Thoracic aorta (tissue), 2 donors: ENCODE measurements at places on chromosomes 4 and X. TPM values are rescaled to one million over a fixed set of nuclear protein-coding genes. Genes with fewer than 3 reads are reported as not detected.

DNA sequence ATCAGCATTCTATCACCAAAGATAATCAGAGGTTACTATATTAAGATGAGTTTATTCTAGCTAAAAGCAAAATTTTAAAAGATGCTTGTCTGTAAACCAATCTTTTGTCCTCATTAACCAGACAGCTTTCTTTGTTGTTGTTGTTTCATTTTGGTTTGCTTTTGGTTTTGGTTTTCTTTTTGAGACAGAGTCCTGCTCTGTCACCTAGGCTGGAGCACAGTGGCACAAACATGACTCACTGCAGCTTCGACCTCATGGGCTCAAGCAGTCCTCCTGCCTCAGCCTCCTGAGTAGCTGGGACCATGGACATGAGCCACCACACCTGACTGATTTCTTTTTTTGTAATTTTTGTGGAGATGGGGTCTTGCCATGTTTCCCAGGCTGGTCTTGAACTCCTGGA is 102.9 kb downstream of the COX18 start:
- H3K27ac ChIP-seq, result no peak overlapping the region

- H3K4me3 ChIP-seq, result no peak overlapping the region
- no peak for DNase-seq
- H3K27ac ChIP-seq, result no peak overlapping the region
These were observed 28.1 kb upstream of the HPRT1 start for GRCh38 chrX:134431894-134432293.

DNA sequence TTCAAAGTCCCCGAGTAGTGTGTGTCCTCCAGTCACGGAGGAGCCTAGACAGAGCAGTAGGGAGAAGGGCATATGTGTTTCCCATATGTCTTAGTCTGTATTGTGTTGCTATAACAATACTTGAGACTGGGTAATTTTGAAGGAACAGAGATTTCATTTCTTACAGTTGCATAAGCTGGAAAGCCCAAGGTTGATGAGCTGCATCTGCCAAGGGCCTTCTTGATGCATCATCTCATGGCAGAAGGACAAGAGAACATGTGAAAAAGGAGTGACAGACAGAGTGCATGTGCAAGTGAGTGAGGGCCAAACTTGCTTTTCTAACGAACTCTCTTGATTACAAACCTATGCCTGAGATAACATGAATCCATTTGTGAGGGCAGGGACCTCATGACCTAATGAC is 243.4 kb downstream of the ARHGAP10 start:
- H3K27ac ChIP-seq, result no peak overlapping the region
- H3K36me3 ChIP-seq, result no peaks in the 10 kb centered on the region
- peaks cover 30% of the 10 kb centered on the region for H3K4me1 ChIP-seq
- DNase-seq, result no peak
- H3K4me3 ChIP-seq, result no peak overlapping the region

AMBN gene
- not detected for total RNA-seq

FGFBP2 gene
- not detected for total RNA-seq

ARMCX1 gene
- 30.1 TPM for total RNA-seq

GRCh38 chrX:107567370-107567769 is 60.9 kb upstream of the PRPS1 start:
- no peak overlapping the region for H3K27ac ChIP-seq
- no peaks in the 10 kb centered on the region for H3K27me3 ChIP-seq
- H3K4me3 ChIP-seq, result no peak overlapping the region

DNA sequence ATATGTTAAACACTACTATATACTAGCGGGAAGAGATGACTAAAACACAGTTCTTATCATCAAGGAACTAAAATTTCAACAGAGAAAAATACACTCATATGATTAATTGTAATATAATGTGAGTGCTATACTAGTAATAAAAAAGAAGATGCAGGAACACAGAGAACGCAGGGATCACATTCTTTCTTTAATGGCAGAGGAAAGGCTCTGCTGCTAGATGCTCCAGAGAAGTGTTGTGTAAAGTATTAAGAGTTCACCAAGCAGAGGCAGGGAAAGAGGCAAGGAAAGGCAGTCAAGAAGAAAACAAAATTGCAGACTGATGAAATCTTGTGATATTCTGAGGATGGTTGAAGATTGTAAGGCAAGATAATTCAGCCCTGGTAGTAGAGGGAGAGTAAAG is 394.7 kb downstream of the PDGFC start:
- H3K4me1 ChIP-seq, result no peaks in the 10 kb centered on the region
- DNase-seq, result no peak
- no peak overlapping the region for H3K4me3 ChIP-seq
- peak overlapping the region; percentile 35 for H3K27ac ChIP-seq

PRRG3 gene
- total RNA-seq, result 0.14 TPM

DNA sequence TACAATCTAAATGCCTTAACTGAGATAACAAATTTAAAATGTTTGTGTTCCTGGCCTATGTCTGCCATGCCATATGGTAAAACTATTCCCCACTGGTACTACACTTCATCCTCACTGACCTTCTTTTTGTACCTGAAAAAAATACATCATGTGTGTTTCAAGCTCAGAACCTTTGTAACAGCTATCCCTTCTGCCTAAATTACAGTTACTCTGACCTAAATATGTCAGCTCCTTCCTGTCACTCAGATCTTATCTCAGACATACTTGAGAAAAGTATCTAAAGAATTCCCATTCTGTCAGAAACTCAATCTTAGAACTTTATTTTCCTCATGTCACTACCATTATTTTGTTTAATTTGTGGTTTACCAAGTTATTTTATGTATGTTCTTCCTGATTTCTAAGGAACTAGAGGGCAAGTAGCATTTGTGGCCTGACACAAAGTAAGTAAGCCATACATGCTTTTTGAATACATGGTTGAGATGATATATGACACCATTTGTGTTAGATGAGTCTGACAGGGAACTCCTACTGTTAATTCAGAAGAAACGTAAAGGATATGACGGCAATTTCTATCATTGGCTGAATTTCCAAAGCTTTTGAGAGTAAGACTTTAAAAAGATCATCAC is 456.5 kb upstream of the NDST3 start:
- no peaks in the 10 kb centered on the region for H3K4me1 ChIP-seq
- DNase-seq, result no peak
- no peak overlapping the region for H3K27ac ChIP-seq
- H3K27me3 ChIP-seq, result no peaks in the 10 kb centered on the region
- no peaks in the 10 kb centered on the region for H3K36me3 ChIP-seq

DNA sequence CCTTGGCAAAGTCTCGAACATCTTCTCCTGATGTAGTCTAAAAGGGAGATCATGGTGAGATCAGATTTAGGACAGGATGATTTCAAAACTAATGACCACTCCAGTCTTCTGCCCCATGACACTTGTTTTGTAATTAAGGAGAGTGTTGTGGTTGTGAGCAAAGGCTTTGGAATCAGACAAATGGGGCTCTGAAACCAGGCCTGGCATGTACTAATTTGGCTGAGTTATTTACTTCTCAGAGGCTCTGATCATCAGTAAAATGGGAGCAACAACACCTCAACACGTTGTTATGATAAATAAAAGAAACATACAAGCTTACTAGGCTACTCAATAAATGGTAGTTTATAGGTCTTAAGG is 106.9 kb upstream of the FTHL17 start:
- no peaks in the 10 kb centered on the region for H3K27me3 ChIP-seq
- no peak for DNase-seq
- H3K36me3 ChIP-seq, result no peaks in the 10 kb centered on the region
- no peaks in the 10 kb centered on the region for H3K4me1 ChIP-seq

TENM3 gene
- 8.0 TPM for total RNA-seq

GRCh38 chr4:65337371-65337770 is 332.9 kb downstream of the EPHA5 start:
- no peaks in the 10 kb centered on the region for H3K4me1 ChIP-seq
- no peaks in the 10 kb centered on the region for H3K36me3 ChIP-seq
- no peak for DNase-seq
- no peak overlapping the region for H3K27ac ChIP-seq

ZCCHC18 gene
- 0.49 TPM for total RNA-seq

DSPP gene
- total RNA-seq, result not detected

DNA sequence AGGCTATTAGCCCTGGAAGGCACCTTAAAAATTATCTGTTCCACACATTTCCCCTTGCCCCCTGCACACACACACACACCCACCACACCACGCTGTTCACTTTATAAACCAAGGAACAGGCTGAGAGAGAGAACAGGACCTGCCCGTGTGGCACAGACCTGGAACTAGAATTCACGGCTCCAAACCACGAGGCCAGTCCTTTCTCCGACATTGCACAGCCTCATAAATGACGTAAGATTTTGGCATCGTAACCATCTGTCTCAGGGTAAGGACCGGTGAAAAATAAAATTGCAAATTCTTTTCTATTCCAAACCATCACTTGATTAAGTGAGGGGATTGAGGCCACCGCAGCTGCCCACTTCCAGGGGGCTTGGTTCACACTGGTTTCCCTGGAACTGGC is 330.3 kb downstream of the BCOR start:
- H3K27me3 ChIP-seq, result no peaks in the 10 kb centered on the region
- H3K27ac ChIP-seq, result peak overlapping the region; percentile 74
- no peaks in the 10 kb centered on the region for H3K4me1 ChIP-seq
- no peaks in the 10 kb centered on the region for H3K36me3 ChIP-seq
- H3K4me3 ChIP-seq, result peak overlapping the region; percentile 4
- DNase-seq, result no peak

GRCh38 chrX:72479324-72480274 is 93.0 kb downstream of the HDAC8 start:
- H3K27ac ChIP-seq, result no peak overlapping the region
- no peak overlapping the region for H3K4me3 ChIP-seq
- no peaks in the 10 kb centered on the region for H3K27me3 ChIP-seq
- no peaks in the 10 kb centered on the region for H3K4me1 ChIP-seq

- DNase-seq, result no peak
- H3K27ac ChIP-seq, result no peak overlapping the region
- H3K4me1 ChIP-seq, result no peaks in the 10 kb centered on the region
- H3K36me3 ChIP-seq, result no peaks in the 10 kb centered on the region
These were observed 50.9 kb downstream of the CPZ start for GRCh38 chr4:8643441-8643840.

- DNase-seq, result no peak
- H3K4me3 ChIP-seq, result no peak overlapping the region
- H3K27me3 ChIP-seq, result no peaks in the 10 kb centered on the region
These were observed 80.4 kb downstream of the CT47B1 start for GRCh38 chrX:120795301-120795700.

GRCh38 chr4:57639561-57640382 is 529.6 kb upstream of the IGFBP7 start:
- H3K4me3 ChIP-seq, result no peak overlapping the region
- no peak overlapping the region for H3K27ac ChIP-seq
- H3K27me3 ChIP-seq, result no peaks in the 10 kb centered on the region
- H3K4me1 ChIP-seq, result no peaks in the 10 kb centered on the region

GRCh38 chr4:81040012-81040659 is 9.6 kb downstream of the BMP3 start:
- H3K36me3 ChIP-seq, result no peaks in the 10 kb centered on the region
- no peak overlapping the region for H3K4me3 ChIP-seq
- H3K4me1 ChIP-seq, result no peaks in the 10 kb centered on the region
- no peak overlapping the region for H3K27ac ChIP-seq
- no peaks in the 10 kb centered on the region for H3K27me3 ChIP-seq

IL3RA gene
- total RNA-seq, result 7.3 TPM

DNA sequence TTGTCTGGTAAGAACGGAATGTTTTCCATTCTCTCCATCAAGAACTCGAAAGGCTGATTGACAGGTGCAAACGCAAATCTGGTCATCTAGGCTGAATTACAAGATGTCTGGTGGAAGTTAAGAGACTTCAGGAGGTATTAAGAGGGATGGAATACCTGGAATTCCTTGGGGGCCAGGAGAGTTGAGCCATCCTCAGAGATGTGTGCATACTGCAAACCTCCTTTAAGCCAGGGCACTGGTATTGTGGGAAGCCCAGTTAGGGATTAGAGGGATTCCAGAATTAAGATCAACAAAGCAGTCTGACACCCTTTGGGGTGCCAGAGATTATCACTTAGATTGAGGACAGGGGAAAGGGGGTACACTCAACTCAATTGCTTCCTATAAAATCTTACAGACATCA is 151.4 kb downstream of the VCX3A start:
- no peaks in the 10 kb centered on the region for H3K36me3 ChIP-seq
- no peak for DNase-seq

DNA sequence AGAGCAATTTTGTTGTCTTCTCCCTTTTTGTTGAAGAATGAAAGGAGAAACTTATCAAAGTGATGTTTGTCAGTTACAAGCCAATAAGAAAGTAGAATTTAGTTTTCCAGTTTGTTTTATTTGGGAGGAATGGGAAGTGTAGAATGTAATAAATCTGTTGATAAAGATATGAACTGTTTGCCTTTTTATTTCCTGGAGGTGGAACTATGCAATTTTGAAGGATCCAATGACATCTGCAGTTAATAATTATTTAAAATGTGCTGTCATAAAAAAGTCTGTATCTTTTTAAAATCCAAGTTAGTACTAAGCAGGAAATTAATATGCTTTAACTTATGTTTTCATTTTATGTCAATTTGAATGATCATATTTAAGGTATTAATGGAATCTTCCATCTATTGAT is 44.9 kb downstream of the PF4 start:
- H3K27me3 ChIP-seq, result no peaks in the 10 kb centered on the region
- H3K4me3 ChIP-seq, result no peak overlapping the region
- H3K36me3 ChIP-seq, result no peaks in the 10 kb centered on the region
- DNase-seq, result no peak

DNA sequence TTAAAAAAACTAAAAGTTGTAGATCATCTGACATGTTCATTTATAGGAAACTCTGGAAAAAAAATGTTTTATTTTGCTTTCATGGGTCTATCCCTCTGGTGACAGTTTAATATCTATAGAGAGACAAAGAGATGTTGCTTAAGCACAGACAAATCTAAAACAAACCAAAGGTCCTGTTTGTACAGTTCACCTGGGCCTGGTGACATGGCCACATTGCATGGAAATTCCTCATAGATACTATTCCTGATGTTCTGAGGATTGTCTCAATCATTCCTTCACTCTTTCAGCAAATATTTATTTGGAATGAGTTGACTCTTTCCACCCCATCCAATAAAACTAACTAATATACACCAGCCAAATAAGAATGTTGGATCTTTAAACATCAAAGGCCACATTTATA is 259.1 kb upstream of the NOCT start:
- H3K4me1 ChIP-seq, result peaks cover 5% of the 10 kb centered on the region
- no peaks in the 10 kb centered on the region for H3K27me3 ChIP-seq
- no peaks in the 10 kb centered on the region for H3K36me3 ChIP-seq
- no peak overlapping the region for H3K27ac ChIP-seq
- H3K4me3 ChIP-seq, result no peak overlapping the region

PPP4R3C gene
- total RNA-seq, result not detected

SLC25A43 gene
- 24.4 TPM for total RNA-seq

GRCh38 chr4:1732911-1733310 is 11.6 kb downstream of the TACC3 start:
- no peaks in the 10 kb centered on the region for H3K4me1 ChIP-seq
- H3K27ac ChIP-seq, result no peak overlapping the region
- no peak for DNase-seq
- no peak overlapping the region for H3K4me3 ChIP-seq
- no peaks in the 10 kb centered on the region for H3K27me3 ChIP-seq

DNA sequence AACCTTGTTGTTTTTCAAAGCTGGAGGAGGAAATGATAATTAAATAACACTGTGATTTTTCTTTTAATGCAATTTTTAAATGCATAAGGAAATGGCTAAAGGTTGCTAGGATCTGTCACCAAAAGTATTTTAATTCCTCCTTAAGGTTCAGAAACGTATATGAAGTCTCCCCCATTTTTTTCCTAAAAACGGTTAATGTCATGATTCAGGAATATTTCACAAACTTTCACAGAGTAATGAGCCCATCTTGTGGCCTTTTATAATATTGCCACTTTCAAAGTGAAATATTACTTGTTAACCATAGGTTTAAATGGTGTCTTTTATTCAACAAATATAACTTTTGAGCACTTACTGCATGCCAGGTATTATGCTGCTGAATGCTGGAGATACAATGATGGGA is 99.5 kb upstream of the USP38 start:
- H3K4me1 ChIP-seq, result no peaks in the 10 kb centered on the region
- no peaks in the 10 kb centered on the region for H3K27me3 ChIP-seq
- no peak overlapping the region for H3K27ac ChIP-seq
- H3K36me3 ChIP-seq, result no peaks in the 10 kb centered on the region

PNCK gene
- total RNA-seq, result 1.2 TPM

CCDC149 gene
- total RNA-seq, result 11.8 TPM
